Stimulated activated CD8-positive, alpha-beta memory T cell treated with anti-CD3 and anti-CD28 coated beads, Interleukin-15, amount 100 ng/mL, for 4 hours (primary cell): ENCODE measurements at places on chromosomes 11 and 22.

GRCh38 chr11:107494055-107494454 lies 36.4 kb upstream of the CWF19L2 start:
- DNase-seq: no peak

GRCh38 chr22:44821741-44822475 lies 69.5 kb downstream of the ARHGAP8 start:
- DNase-seq: no peak

GRCh38 chr11:59197991-59198390 lies 14.7 kb downstream of the MPEG1 start:
- DNase-seq: no peak

DNA sequence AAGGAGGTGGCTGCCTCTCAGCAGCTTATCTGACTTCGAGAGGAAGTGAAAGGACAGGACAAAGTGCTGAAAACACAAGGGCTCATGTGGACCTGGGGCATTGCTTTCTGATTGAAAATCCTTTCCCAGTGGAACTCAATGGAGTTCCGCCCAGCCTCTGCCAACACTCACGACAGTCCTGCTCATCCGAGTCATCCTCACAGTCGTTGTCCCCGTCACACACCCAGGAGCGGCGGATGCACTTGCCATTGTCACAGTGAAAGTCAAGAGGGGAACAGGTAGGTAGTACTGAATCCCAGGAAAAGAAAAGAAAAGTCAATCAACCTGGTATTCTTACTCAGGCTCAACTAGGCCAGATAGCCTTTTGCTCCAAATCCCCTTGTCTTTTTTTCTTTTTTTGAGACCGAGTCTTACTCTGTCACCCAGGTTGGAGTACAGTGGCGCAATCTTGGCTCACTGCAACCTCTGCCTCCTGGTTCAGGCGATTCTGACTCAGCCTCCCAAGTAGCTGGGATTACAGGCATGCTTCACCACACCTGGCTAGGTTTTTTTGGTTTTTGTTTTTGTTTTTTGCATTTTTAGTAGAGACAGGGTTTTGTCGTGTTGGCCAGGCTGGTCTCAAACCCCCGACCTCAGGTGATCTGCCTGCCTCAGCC lies 18.1 kb downstream of the LRP4 start:
- no peak for DNase-seq

DNA sequence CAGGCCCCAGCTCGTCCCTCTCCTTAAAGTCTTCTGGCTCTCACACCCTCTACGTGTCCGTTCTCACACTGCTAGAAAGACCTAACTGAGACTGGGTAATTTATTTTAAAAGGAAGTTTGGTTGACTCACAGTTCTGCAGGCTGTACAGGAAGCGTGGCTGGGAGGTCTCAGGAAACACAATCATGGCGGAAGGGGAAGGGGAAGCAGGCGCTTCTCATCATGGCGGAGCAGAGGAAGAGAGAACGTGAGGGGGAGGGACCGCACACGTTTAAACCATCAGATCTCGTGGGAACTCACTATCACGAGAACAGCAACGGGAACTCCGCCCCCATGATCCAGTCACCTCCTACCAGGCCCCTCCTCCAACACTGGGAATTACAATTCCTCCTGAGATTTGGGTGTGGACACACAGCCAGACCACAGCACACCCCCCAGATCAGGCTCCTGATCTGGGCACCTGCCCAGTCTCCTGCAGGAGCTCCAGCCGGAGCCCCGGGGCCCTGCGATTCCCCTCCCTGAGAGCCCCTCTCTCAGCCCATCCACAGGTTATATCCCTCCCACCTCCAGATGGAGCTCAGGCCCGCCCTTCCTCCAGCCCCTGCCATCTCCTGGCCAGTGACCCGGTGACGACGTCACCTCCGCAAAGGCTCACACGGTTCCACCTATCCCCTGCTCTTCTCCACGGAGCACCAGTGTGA lies 170.2 kb downstream of the BRD1 start:
- DNase-seq: peak; percentile 61

DNA sequence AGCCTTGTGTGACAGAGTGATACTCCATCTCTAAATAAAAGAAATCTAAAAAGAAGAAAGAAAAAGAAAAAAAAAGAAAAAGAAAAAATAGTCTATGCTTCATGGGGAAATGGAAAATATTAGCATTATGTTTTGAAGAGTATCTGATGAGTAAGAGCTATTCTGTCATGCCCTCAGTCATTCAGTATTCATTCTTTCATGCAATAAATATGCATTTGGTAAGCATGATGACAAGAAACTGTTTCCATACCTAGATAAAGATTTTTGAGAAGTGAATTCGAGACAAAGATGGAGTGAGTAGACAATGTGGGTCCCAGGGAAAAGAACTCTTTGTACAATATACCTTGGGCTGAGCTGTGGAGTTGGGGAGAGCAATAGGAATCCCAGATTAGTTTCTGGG lies 6.2 kb upstream of the IFTAP start:
- DNase-seq: no peak
